ENCODE measurements at places on chromosomes 16 and 17. TPM values are rescaled to one million over a fixed set of nuclear protein-coding genes. Genes with fewer than 3 reads are reported as not detected.

STAT5A gene
- 1.6 TPM for total RNA-seq

SLC16A6 gene
- 2.8 TPM for total RNA-seq

- DNase-seq = no peak
Measured at GRCh38 chr17:17088086-17088485, 45.8 kb downstream of the MPRIP start.

LRRC75A gene
- total RNA-seq = 12.7 TPM

TLCD3B gene
- 15.6 TPM for total RNA-seq

- DNase-seq = peak; percentile 9
Measured at GRCh38 chr16:47018223-47018891, 44.9 kb upstream of the DNAJA2 start.

CUEDC1 gene
- total RNA-seq = 13.3 TPM

EPOP gene
- 0.82 TPM for total RNA-seq

- DNase-seq = no peak
Measured at GRCh38 chr17:59858167-59858816, 34.5 kb downstream of the TUBD1 start.

- DNase-seq = no peak
Measured at GRCh38 chr17:20086416-20087076, 77.4 kb downstream of the SPECC1 start.

GRCh38 chr16:26642047-26642664, 424.6 kb upstream of the C16orf82 start:
- no peak for DNase-seq

PRDM7 gene
- not detected for total RNA-seq

GRCh38 chr17:59607817-59608403, 11.8 kb upstream of the CLTC start:
- no peak for DNase-seq

- DNase-seq = no peak
Measured at GRCh38 chr17:62597920-62598319, 29.6 kb upstream of the MRC2 start.

- no peak for DNase-seq
Measured at GRCh38 chr16:22352723-22353122, 21.7 kb downstream of the CDR2 start.

DNA sequence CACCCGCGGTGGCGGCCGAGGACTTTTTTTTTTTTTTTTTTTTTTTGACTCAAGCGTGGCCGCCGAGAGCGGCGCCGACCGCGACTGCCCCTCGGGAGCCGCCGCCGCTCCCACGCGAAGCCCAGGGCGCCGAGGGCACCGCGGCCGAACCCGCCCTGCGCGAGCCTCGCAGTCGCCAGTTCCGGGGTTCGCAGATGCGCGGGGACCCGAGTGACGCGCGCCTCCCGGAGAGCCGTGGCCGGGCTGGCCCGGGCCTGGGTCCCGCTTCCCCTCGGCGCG, 1.1 kb downstream of the METRNL start:
- no peak for DNase-seq

MILR1 gene
- total RNA-seq = 3.0 TPM

- no peak for DNase-seq
Measured at GRCh38 chr17:35460354-35460851, 11.8 kb upstream of the SLFN13 start.

- DNase-seq = no peak
Measured at GRCh38 chr17:77439189-77440018, 298.6 kb downstream of the SEC14L1 start.
